HS-5 (cell line): ENCODE measurements at places on chromosomes 6 and 20.

GRCh38 chr6:132131351-132131750 lies 180.2 kb upstream of the CCN2 start:
- DNase-seq = no peak

DNA sequence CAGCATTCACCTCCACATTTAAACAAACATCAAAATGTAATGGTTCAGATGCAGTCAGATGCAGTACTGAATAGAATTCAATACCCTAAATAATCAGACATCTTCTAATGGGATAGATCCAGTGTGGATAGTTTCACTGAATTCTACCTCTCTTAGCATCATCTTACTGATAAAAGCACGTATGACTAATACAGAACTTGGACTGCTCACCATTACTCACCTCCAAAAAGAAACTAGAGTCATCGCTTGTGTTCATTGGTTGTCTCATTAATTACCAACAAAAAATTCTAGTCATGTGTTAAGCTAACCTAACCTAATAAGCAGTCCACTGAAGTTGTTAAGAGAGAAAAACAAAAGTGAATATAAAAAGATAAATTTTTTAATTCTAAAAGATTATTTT lies 165.9 kb upstream of the IRAK1BP1 start:
- DNase-seq = peak; percentile 60

DNA sequence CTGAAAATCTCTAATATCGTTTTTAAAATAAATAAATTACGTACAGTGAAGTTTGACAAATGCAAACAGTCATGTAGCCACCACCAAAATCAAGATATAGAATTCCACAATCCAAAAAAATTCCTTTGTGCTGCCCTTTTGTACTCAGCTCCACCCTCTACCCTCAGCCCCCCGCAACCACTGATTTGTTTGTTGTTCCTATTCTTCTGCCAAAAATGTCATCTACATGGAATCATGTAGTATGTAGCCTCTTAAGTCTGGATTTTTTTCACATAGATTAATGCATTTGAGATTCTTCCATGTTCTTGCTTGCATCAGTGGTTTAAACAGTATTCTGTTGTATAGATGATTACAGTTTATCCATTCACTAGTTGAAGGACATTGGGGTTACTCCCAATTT lies 8.5 kb upstream of the REPS1 start:
- DNase-seq = no peak

- DNase-seq = no peak
Observed at GRCh38 chr20:63059684-63060056, 52.9 kb upstream of the BHLHE23 start.

GRCh38 chr6:166599205-166599604 lies 12.7 kb upstream of the RAMACL start:
- no peak for DNase-seq

DNA sequence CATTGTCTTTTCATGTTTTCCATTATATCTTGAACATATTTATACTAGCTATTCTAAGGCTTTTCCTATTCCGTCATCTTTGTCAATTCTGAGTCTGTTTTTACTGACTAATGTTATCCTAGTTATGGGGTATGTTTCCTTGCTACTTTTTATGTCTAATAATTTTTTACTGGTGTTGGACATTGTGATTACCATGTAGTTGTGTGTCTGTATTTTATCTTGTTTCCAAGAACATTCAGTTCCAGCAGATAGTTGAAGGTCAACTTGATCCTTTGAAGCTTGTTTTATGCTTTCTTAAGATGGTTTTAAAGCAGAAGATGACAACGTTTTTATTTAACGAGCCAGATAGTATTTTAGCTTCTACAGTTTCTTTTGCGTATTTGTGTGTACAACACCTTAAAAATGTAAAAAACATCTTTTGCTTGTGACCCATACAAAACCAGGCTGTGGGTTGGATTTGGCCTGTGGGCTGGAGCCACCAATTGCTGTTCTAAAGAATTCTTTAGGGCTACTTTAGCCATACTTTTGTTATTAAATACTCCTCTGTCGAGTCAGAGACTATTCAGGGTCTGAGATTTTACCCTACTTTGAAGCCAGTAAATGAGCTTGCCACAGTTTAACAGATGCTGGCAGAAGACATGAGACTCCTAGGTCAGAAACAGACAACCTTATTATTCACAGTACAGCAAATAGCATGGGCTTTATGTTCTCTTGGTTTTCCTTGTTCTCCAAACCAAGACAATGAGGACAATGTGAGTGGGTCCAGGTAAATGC lies 38.7 kb upstream of the REV3L start:
- no peak for DNase-seq

DNA sequence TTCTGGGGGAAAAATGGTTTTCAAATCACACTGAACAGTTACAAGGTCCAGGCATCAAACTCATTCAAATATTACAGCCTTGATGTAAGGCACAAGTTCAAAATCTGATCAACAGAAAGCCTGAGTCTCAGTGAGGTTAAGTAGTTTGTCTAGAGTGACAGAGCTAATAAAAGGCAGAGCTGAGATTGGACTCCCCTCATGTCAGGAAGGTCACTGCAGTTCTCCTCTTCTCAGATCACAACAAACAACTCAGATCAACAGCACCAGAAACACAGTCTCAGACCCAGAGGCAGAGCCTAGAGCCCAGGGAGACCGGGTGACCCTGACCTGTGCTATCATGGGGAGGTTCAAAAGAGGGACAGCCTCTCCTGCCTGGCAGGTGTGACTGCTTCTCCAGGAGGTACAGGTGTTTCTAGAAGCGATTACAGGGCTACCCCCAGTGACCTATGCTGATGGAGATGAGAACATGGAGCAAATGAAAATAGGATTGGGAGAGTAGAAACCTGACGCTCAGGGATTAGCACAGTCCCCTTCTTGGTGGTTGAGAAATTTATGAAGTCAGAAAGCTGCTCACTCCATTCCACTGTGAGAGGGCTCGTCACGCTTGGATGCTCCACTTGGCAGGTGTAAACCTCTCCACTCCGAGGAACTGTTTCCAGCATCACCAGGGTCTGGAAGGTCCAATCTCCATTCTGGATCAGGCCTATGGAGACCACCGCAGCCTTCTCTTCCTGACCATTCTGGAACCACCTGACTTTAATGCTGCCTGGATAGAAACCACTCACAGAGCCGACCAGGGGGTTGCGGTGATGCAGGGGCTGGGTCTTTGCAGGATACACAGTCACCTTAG lies 24.3 kb upstream of the HLA-DRB5 start:
- no peak for DNase-seq

DNA sequence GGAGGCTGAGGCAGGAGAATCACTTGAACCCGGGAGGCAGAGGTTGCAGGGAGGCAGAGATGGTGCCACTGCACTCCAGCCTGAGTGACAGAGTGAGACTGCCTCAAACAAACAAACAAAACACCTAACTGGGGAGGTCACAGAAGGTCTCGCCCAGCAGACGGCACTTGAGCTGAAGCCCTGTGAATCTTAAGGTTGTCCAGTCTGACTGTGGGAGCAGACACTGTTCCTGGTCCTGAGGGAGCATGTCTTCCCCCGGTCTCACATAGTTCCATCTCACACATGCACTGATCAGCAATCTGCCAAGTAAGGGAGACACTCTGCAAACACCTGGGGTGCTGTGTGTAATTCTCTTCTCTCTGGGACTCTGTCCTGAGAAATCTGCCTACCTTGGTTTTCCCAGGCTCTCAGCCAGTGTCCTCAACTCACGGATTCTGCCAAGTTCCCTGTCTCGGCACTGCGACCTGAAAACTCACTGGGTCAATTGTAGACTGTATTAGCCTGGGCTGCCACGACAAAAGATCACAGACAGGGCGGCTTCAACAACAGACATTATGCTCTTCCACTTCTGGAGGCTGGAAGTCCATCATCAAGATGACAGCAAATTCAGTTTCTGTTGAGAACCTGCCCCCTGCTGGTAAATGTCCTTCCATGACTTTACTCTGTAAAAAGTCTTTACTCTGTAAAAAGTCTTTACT lies 94.3 kb downstream of the JPH2 start:
- DNase-seq = no peak

- no peak for DNase-seq
Observed at GRCh38 chr20:9342651-9343050, 171.7 kb upstream of the LAMP5 start.

DNA sequence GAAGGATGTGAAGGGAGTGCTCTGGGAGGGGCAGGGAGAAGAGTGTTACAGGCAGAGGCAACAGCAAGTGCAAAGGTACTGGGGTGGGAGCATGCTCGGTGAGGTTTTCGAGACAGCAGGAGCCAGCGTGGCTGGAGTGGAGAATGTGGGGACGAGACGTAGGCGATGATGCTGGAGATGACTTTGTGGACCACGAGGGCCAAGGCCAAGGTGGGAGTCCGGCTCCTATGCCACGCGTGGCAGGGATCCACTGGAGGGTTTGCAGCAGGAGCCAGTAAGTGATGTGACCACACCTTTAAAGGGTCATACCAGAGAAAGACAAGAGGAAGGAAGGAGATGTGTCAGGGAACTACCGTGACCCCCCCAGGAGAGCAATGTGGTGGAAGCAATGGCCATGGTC lies 7.3 kb downstream of the PTGIS start:
- DNase-seq = no peak

DNA sequence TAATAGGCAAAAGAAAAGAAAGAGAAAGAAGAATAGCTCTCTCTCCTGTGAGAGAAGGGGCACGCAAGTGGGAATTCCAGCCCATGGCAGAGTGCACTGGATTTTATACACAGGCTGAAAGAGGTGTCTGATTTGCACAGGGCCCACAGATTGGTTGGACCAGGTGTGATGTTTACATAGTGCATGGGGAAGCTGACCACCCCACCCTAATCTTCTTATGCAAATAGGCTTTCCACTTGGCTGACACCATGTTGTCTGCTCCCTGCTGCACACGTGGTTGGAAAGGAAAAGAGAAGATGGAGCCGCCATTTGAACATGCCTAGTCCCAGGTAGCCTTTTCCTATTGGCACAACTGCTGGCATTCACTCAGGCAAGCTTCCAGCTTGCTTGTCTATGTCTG lies 20.2 kb downstream of the MICA start:
- DNase-seq = no peak

DNA sequence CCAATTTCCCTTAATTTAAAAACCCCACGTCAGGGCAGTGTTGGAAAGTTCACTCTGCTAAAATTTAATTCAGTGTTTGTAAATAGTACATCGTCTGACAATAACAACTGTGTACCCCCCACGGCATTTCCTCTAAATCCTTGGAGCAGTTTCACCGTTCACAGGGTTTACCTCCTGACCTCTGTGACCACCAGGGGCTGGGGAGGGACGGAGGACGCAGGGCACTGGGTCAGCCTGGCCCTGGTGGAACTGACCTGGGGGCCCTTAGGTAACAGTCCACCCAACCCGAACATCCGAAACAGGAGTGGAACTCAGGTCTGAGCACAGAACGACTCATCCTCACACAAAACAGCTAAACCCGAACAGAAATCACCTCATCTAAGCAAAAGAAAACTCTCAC lies 2.1 kb downstream of the ZBTB46 start:
- no peak for DNase-seq

DNA sequence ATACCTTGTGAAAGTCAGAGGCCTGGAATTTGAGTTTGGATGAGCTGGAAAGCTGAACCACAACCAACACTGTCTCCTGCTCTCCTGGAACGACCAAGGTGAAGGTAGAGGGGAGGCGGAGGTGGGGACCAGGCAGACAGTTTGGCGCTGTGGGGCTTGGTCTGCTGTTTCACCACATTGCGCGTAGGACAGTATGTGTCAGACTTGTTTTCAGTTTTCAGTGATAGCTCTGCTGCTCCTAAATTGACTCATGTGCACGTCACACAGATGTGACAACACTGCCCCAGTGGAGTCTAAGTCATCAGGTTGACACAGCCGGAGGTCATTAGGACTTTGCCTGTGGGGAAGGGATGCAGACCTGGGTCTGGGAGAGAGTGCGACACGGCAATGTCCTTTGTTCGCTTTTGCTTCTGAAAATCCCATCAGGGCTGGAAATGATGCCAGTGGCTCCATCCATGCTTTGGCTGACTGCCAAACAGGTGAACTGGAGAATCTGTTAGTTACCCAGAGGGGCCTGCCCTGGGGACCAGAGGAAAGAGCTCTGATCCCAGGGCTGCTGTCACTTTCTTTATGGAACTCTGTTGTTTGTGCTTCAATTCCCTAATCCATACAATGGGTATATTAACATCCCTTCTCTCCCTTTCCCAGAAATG lies 255.5 kb downstream of the CDC5L start:
- DNase-seq = no peak

GRCh38 chr20:37775200-37775599 lies 81.4 kb downstream of the CTNNBL1 start:
- DNase-seq = no peak

GRCh38 chr6:40183902-40184301 lies 249.6 kb upstream of the MOCS1 start:
- DNase-seq = no peak

DNA sequence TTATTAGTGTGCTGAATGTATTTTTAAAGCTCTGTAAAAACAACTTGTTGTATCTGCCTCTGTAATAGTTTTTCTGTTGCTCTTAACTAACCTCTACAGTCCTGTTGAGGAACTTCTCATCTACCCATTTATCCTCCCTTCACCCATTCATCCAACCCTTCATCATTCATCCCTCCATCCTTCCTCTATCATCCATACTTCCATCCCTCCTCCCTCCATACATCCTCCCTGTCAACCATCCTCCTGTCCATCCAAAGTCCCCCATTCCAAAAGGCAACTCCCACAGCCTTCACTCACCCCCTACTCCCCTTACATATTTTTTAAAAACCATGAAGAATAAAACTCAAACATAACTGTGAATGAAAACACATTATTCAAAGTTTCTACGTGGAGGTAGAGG lies 40.7 kb upstream of the SPDEF start:
- DNase-seq = no peak

- DNase-seq = no peak
Observed at GRCh38 chr6:15319677-15320076, 73.8 kb downstream of the JARID2 start.

- no peak for DNase-seq
Observed at GRCh38 chr20:6135347-6135746, 12.5 kb upstream of the FERMT1 start.

- DNase-seq = no peak
Observed at GRCh38 chr6:3208775-3209113, 18.7 kb downstream of the TUBB2B start.

DNA sequence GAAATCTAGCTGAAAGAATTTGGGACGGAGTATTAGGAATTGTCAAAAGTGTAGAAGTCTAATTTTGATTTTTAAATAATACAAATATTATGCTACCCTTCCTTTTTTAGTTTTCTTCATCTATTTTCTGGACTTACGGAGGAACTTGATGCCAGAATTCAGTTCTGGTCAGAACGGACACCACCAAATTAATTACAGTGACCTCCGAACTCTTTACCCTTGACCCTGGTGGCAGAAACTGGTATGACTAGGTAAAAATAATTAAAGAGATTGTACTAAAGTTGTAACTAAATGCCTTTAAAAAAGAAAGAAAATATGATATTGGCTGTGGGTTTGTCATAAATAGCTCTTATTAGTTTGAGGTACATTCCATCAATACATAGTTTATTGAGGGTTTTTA lies 751.1 kb upstream of the MAP3K7 start:
- DNase-seq = no peak

GRCh38 chr6:81214414-81215091 lies 537.9 kb downstream of the TENT5A start:
- no peak for DNase-seq

DNA sequence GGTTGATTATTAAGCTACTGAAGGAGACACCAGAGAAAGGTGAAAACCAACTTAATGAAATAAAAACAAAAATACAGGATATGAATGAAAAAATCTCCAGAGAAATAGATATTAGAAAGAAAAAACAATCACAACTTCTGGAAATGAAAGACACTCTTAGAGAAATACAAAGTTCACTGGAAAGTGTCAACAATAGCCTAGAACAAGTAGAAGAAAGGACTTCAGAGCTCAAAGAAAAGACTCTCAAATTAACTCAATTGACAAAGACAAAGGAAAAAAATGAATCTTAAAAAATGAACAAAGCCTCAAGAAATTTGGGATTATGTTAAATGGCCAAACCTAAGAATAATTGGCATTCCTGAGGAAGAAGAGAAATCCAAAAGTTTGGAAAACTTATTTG lies 10.3 kb upstream of the MCM9 start:
- no peak for DNase-seq
